Astrocyte of the spinal cord (primary cell): ENCODE measurements at places on chromosomes 6 and 20.

- DNase-seq = peak; percentile 92
These were observed 9.2 kb downstream of the PEDS1 start for GRCh38 chr20:50144362-50144761.

- DNase-seq = peak; percentile 42
These were observed 10.1 kb upstream of the SIRPD start for GRCh38 chr20:1567392-1568162.

DNA sequence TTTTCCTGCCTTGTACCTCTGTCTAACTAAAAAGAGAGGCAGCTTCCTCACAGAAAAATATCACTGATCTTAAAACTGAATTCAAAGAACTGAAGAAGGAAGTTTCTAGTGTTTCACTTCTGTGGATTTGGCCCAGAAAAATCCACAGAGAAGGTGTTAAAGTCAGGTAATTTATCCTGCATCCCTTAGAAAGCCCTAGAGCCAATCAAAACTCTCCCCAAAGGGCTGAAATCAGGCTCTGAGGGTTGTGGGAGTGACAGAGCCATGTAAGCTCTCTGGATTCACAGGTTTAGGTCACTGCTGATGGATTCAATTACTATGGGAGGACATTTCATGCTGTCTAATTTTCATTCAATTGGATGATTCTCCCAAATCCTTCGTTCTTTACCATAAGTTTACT lies 152.3 kb downstream of the OR2B2 start:
- DNase-seq = no peak

DNA sequence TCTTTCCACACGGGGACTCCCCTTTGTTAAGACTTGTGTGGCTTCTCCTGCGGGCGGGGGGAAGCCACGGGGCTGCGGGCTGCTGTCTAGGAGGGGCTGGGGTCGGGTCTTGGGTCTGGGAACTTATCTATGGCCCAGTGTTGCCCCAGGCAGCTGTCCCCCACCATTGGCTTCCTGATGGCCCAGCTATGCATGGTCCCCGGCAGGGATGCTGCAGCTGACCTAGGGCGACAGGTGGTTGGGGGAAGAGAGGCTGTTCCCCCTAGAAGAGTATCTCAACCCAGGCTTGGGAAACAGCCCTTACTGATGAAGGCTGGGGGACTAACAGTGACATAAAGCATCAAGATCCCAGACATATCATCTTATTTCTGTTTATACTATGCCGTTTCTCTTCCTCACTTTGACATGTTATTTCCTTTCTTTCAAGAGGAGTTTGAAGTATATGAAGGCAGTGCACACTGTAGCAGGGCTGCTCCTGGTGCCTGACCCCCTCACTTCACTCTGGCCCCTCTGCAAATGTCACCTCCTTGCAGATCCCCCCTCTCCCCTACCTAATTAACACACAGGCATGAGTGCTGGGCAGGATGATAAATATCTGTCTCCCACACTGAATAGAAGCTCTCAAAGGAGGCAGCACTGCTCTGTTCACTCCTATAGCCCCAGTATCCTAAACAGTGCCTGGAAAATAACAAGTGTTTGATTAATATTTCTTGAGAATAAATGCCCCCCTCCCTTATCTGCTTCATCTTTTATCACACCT lies 87.0 kb downstream of the HIVEP2 start:
- no peak for DNase-seq

GRCh38 chr20:48339190-48339985 lies 488.4 kb downstream of the PREX1 start:
- peak; percentile 71 for DNase-seq

- no peak for DNase-seq
These were observed 43.8 kb downstream of the ZBTB46 start for GRCh38 chr20:63787302-63787701.

GRCh38 chr20:48364688-48365421 lies 462.9 kb downstream of the PREX1 start:
- DNase-seq = no peak

DNA sequence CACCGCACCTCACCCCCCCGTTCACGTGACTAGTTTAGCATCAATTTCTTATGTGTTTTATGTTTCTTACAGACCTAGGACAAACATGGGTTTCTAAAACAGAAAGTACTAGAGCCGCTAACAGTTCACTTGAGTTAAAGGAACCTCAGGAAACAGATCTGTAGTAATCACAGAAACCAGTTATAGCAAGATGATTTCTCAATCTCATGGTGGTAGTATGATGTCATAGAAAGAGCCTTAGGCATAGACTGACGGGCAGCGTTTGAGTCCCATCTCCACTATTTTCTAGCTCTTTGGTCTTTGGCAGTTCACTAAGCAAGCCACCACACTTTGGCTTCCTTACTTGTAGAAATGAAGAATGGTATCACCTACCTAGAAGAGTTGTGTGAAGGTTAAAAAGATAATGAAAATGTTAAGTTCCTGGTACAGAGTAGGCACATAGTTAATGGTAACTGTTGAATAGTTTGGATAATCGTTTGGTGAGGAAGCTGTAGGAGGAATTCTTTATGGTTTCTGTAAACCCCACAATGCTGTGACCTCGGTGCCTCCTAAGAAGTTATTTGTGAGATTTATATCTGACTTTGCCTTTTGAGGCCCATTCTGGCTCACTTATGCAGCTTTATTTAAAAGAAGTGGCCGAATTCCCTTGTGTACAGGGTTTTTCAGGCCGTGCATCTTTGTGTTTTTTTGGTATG lies 21.3 kb downstream of the CTNNBL1 start:
- DNase-seq = peak; percentile 43

DNA sequence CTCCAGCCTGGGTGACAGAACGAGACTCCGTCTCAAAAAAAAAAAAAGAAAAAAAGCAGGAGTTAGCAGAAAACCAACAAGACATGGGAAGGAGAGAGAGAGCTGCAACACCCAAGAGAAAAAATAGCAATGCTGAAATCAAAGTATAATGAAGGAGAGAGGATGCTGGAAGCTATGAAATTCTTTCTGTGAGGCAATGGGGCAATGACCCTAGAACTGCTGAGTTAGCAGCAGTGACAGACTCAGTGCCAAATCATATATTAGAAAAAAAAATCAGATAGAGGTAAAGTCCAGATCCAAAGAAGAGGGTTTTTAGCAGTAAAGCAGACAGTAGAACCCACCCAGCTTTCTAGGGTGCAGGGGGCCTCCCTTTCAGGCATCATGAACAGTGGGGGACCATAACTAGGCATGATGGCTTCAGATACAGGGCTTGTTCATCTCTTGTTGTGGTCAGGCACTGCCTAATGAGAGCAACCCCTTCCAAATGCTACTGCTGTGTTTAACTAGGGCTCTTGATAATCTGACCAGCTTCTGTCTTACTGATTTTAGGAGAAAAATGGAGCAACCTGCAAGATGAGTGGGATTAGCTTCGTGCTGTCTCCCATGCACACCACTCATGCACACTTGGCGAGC lies 26.9 kb downstream of the SLC17A2 start:
- no peak for DNase-seq

DNA sequence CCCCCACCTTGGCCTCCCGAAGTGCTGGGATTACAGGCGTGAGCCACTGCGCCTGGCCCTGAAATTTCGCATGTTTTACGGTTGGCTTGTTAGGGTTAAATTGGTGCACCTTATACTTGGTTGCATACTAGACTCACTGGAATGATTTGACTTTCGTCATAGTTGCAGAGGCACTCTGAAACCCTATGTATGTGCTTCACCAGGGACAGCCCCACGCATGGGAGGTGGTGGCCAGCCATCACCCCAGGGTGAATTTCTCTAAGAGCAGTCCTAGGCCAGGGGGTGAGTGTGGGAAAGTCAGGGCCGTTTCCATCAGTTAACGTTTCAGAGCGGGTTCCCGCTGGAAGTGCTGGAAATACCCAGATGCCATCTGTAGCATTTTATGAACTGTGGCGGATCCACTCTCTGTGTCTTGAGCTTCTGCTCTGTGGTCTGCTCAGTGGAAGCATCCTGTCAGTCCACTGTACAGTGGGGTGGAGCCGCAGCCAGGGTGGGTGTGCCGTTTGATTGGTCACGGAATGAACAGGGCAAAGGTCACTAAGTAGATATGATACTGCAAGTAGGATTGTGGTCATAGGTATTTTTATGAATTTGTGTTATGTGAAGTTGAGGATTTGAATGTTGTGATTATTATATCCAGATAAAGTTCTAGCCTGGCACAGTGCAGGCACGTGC lies 13.2 kb downstream of the DNAJC5 start:
- no peak for DNase-seq

GRCh38 chr6:131419702-131420101 lies 153.3 kb upstream of the ARG1 start:
- no peak for DNase-seq

GRCh38 chr20:34876406-34877282 lies at the start of gene ACSS2:
Gene ACSS2 (plus strand): TSS chr20:34876612. CDS start chr20:34876646, 34 bp downstream.
- DNase-seq = peak; percentile 99

- no peak for DNase-seq
These were observed 60.2 kb downstream of the PSMG4 start for GRCh38 chr6:3318821-3319540.

GRCh38 chr20:58829531-58829941 lies 21.2 kb downstream of the GNAS-AS1 start:
- DNase-seq = peak; percentile 47
